ENCODE measurements at places on chromosomes 5 and 9.

- no peak for DNase-seq
These were observed 566 bp upstream of the FOCAD start for GRCh38 chr9:20683351-20684034.

DNA sequence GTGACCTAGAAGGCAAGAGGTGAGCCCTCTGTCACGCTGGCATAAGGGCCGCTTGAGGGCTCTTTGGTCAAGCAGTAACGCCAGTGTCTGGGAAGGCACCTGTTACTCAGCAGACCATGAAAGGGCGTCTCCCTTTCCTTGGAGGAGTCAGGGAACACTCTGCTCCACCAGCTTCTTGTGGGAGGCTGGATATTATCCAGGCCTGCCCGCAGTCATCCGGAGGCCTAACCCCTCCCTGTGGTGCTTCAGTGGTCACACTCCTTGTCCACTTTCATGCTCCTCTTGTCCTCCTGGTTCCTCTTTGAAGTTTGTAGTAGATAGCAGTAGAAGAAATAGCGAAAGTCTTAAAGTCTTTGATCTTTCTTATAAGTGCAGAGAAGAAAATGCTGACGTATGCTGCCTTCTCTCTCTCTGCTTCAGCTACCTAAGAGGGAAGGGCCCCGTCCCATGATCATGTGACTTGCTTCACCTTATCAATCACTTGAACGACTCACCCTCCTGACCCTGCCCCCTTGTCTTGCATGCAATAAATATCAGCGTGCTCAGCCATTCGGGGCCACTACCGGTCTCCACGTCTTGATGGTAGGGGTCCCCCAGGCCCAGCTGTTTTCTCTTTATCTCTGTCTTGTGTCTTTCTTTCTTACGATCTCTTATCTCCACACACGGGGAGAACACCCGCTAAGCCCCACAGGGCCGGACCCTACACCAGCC, 16.7 kb upstream of the SCGB3A1 start:
- no peak for DNase-seq

DNA sequence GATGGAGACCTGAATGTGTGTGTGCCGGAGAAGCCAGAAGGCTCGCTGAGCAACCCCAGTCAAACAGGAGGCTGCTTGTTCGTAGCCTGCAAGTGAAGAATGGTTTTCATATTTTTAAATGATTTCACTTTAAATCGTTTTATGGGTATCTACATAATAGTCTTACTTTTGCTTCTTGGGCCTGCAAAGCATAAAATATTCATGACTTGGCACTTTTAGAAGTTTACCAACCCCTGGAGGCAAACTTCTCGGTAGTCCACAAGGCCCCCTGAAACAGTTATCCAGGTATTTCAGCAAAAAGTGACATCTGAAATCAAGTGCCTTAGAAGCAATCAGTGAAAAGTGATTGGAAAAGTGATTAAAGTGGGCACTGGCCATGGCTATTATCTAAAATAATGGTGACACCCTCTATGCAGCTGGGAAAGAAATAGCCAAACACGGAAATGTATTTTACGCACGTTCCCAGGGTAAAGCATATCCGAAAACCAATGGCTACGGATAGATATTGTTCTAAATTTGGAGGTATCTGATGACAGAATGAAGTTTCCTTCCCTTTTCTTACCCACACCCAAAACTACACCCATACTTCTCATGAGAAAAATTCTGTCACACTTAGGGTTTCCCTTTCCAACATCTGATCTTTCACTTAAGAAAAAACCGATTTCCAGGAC, 39.0 kb downstream of the RAPGEF1 start:
- DNase-seq, result no peak

GRCh38 chr9:127954831-127955293, 17.2 kb upstream of the DPM2 start:
- DNase-seq, result no peak

DNA sequence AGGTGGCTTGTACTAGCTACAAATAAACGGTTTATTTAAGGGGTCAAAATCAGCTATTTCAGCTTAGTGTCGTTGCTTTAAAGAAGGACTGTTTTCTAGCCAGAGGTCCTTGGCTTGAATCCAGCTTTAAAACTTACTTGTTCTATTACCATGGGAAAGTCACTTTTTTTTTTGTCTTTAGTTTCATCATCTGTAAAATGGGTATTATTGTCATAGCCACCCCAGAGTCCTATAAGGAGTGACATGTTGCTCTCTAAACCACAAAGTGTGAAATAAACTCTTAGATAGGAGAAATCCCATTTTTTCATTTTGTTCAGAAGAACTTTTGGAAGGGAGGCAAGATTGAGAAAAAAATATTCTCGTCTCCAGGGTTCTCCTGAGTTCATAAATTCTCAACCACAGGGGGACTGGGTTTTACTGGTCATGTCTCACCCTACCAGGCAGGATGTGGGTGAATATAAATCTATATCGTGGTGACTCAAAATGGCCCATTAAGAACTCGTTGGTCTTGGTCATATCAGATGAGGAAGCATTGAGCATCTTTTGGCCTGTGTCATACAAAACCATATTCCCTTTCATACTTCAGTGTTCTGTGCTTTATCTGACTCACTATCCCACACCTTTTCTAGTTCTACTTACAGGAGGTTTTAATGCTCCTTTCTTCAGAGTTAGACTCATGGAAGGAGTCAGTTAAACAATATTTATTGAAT, 202.7 kb upstream of the NR3C1 start:
- no peak for DNase-seq

- DNase-seq, result no peak
These were observed 169.0 kb downstream of the FBXL17 start for GRCh38 chr5:108212775-108213346.

GRCh38 chr5:146440870-146441495, 6.2 kb upstream of the TCERG1 start:
- DNase-seq, result no peak

DNA sequence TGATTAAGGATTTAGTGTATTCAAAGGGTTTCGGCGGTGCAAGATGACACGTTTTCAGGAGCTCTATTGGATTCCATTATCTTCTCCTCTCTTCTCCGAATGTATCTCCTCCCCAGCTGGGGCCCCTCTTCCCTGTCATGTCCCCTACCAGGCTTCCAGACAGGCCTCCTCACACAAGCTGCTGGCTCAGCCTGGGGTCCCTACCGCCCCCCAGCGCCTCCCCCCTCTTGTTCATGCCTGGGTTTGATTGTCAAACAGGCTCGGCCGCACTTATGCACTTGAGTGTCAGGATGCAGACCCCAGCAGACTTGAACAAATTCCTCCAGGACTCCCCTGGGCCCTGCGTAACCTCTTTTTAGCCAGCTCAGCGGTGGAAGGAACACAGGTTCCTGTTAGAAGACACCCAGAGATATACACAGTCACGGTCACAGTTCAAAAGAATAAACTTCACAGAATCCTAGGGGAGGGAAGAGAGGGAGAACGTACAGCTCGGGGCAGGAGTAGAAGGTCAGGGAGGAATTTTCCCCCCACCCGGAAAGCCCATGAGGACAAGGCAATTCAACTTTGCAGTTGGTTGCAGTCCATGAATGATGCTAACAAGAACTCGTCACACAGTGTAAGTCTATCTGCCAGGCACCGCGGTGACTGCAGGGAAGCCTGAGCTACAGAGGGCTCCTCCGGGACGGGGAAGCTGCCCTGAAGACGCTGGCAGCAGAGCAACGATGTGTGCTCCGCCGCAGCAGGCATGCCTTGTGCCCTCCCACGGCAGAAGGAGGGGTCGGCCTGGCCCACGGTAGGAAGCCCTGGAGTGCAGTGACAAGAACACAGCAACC, 560.0 kb downstream of the BNC2 start:
- no peak for DNase-seq

DNA sequence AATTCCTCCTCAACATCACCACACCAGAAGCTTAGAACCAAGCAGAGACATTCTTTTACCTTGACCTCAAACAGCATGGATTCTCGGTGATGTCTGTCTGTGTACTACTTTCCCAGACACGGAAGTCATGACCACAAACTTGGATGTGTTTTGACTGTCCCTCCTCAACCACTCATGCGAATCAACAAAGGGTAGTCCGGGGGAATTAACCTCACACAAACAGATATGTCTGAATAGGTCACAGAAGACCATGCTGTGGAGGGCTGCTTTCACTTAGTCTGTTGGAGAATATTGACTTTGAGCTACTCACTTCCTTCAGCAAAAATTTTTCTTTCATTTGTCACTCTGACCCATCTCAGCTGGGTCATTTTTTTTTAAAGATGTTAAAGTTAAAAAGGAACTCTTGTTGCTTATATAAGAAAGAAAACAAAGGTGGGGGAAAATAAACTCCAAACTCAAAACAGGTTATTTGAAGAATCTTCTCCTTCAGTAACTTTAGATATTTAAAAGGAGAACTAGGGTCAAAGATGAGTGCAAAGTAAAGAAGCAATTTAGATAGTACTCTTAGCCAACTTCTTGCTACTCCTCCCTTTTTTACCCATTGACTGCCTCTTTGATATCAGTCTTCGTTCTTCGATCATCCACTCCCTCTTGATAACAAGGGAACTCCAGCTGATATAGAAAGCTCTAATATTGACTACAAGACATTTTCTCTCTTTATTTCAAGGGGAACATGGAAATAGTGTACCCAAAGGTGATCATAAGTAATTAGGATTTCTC, 343.4 kb upstream of the CDH6 start:
- DNase-seq, result no peak

- DNase-seq, result no peak
These were observed 36.3 kb downstream of the CAPSL start for GRCh38 chr5:35902046-35902672.

DNA sequence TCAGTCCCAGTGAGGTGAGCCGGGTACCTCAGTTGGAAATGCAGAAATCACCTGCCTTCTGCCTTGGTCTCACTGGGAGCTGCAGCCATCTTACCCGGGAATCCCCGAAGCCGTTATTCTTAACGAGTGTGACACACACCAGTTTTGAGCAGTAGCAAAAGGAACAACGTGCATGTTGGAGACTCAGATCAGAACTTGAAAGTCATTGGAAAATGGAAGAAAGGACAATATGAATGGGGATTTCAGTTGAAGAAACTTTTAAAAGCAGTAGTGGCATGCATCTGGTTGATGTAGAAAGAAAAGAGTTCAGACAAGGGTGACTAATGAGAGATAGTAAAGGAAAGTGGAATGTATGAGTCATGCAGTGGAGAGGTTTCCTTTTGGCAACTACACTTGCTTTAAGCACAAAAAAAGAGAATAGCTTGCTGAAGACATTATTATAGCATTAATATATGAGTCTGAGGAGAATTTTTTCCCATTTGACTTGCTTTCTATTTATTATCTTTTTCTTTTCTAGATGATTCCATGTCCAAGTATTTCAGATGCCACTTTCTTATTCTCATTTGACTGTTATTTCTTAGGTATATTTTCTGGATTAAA, 44.4 kb upstream of the ANKDD1B start:
- DNase-seq, result no peak

DNA sequence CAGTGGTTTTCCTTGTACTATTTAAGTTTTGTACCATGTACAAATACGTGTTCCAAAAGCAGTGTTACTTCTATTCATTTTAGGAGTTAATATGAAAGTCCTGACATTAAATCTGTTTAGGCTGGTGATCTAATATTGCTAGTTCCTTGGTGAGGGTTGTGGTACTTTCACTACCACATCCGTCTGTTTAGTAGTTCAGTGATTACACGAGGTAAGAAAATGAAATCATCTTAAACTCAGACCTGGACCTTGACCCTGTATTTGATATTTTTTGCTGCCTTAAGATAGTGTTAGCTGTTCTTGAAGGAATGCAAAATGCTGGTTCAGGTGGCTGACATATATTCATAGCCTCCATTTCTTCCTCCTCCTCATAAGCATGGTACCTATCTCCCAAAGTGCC, 50.3 kb downstream of the MTAP start:
- DNase-seq, result no peak

- DNase-seq, result no peak
These were observed 10.8 kb downstream of the OSMR start for GRCh38 chr5:38856660-38857059.

GRCh38 chr9:133257465-133257956, 17.5 kb downstream of the ABO start:
- DNase-seq, result no peak

DNA sequence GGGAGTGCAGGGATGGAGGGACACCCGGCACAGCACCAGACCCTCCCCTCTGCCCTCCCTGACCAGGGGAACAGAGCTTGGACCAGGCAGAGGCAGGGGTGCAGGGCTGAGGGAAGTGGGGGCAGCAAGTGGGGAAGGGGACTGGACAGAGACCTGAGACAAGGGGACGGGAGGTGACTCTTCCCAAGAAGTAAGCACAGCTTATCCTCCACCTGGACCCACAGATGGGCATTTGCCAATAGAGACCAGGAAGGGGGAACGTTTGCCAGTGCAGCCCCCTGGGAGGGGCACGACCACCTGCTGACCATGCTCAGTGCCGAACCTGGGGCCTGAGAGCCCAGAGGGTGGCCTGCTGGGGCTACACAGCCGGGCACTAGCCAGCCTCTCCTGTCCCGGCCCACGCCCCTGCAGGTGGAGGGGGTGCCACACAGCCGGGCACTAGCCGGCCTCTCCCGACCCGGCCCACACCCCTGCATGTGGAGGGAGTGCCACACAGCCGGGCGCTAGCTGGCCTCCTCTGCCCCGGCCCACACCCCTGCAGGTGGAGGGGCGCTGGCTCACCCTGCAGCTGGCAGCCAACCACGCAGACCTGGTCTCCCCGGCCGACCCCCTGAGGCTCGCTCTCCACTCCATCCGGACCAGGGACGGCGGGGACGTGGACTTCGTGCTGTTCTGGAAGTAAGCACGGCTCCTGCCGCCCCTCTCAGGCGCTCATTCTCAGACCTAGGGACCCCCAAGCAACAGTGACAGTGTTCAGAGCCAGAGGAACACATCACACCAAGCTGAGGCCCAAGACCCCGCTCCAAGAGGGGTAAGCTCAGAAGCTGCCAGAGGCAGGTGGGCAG, 24.3 kb downstream of the GLT6D1 start:
- no peak for DNase-seq

DNA sequence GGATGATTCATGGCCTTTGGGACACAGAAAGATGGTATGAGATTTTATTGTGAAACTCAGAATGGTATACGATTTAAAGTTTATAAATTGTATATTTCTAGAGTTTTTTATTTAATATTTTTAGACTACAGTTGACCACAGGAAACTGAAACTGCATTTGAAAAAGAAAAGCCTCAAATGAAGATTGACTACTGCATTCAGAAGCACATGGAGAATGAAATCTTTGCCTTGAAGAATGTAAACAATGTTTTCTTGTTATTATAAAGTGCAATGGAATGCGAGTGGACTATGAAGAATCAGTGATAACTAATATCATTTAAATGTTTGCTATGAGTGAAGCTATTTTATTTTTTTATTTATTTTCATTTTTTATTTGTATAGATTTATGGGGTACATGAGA, 169.1 kb upstream of the CDH18 start:
- DNase-seq, result no peak

DNA sequence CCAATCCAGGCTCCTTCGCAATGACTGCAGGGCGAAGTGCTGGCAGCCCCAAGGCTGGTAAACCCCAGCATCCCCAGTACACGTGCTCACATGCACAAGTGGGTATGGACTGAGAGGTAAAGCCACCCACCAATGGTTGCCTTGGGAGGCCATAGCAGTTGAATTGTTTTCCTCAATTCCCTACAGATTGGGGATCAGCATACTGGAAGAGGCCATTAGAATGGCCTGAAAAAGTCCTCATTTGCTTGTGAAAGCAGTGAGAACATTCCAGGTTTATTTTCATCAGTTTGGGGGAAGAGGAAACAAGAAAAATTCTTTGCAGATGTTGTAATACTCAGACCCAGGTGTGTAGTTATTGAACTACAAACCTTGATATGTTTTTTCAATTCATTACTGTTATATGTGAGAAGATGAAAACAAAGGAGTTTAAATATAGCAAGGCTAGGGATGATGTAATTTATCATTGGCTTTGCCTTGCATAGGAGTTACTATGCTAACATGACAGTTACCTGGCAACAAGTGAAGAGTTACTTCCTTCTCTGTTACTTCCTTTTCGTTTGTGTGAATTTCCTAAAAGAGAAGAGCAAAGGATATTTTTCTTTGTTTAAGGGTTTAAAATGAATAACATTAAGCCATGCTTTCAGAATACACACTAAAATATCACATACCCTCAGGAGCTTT, 36.4 kb downstream of the MTMR12 start:
- DNase-seq, result no peak
